CD14-positive monocyte (primary cell): ENCODE measurements at places on chromosomes 7 and 10.

- DNase-seq: no peak
- H3K4me3 ChIP-seq: no peak overlapping the region
- H3K36me3 ChIP-seq: no peaks in the 10 kb centered on the region
- H3K27ac ChIP-seq: no peak overlapping the region
- no peaks in the 10 kb centered on the region for H3K27me3 ChIP-seq
Observed at GRCh38 chr7:70790215-70791073, 341.5 kb upstream of the GALNT17 start.

DNA sequence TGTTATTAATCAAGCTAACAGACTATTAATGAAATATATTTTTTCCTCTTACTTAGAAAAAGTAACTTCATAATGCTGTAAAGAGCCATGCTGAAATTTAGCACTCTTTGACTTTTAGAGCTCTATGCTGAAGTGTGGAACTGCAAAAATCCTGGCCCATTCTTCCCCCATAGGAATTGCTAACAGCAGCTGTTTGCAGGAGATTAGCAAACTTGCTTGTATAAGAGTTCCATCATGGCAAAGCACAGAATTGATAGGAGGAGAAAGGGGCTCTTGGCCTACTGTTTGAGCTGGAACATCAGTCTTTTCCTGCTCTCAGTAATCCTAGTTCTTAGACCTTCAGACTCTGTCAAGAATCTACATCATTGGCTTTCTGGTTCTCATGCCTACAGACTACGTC is 18.3 kb upstream of the GNAT3 start:
- no peaks in the 10 kb centered on the region for H3K4me1 ChIP-seq
- H3K36me3 ChIP-seq: no peaks in the 10 kb centered on the region
- no peaks in the 10 kb centered on the region for H3K27me3 ChIP-seq
- H3K27ac ChIP-seq: no peak overlapping the region
- DNase-seq: no peak
- no peak overlapping the region for H3K4me3 ChIP-seq

DNA sequence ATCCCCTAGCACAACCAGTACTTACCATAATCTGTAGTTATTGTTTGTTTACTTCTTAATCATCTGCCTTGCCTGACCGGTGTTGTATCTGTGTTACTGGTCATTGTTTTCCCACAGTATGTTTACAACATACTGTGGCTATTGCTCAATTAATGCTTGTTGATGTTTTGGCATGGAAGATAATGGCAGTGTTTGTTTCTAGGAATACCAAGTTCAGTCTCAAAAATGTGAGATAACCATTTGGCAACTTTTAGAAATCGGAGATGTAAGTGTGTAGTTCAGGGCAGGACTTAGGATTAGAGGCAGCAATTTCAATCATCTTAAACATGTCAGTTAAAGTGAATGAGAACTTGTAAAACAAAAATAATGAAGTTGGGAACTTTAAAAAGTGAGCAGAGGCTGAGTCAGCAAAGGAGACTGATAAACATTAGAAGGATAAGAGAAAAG is 8.2 kb downstream of the MINDY3 start:
- no peak overlapping the region for H3K27ac ChIP-seq
- no peaks in the 10 kb centered on the region for H3K27me3 ChIP-seq
- H3K4me3 ChIP-seq: no peak overlapping the region
- H3K36me3 ChIP-seq: peaks cover 32% of the 10 kb centered on the region
- no peak for DNase-seq

- no peaks in the 10 kb centered on the region for H3K27me3 ChIP-seq
- H3K4me3 ChIP-seq: no peak overlapping the region
Observed at GRCh38 chr10:122802282-122802681, 43.4 kb downstream of the CUZD1 start.

- H3K4me3 ChIP-seq: no peak overlapping the region
- no peak overlapping the region for H3K27ac ChIP-seq
- peaks cover 10% of the 10 kb centered on the region for H3K4me1 ChIP-seq
- no peaks in the 10 kb centered on the region for H3K36me3 ChIP-seq
Observed at GRCh38 chr7:70698219-70698832, 433.6 kb upstream of the GALNT17 start.

GRCh38 chr10:42753507-42754154 is 29.0 kb upstream of the BMS1 start:
- H3K27me3 ChIP-seq: peaks cover 41% of the 10 kb centered on the region
- H3K27ac ChIP-seq: no peak overlapping the region
- peak overlapping the region; percentile 69 for H3K4me3 ChIP-seq
- no peak for DNase-seq
- peaks cover 14% of the 10 kb centered on the region for H3K4me1 ChIP-seq
- H3K36me3 ChIP-seq: no peaks in the 10 kb centered on the region

GRCh38 chr7:25950488-25951413 is 201.2 kb upstream of the NFE2L3 start:
- peak overlapping the region; percentile 44 for H3K4me3 ChIP-seq
- no peak overlapping the region for H3K27ac ChIP-seq
- peaks cover 22% of the 10 kb centered on the region for H3K4me1 ChIP-seq

DNA sequence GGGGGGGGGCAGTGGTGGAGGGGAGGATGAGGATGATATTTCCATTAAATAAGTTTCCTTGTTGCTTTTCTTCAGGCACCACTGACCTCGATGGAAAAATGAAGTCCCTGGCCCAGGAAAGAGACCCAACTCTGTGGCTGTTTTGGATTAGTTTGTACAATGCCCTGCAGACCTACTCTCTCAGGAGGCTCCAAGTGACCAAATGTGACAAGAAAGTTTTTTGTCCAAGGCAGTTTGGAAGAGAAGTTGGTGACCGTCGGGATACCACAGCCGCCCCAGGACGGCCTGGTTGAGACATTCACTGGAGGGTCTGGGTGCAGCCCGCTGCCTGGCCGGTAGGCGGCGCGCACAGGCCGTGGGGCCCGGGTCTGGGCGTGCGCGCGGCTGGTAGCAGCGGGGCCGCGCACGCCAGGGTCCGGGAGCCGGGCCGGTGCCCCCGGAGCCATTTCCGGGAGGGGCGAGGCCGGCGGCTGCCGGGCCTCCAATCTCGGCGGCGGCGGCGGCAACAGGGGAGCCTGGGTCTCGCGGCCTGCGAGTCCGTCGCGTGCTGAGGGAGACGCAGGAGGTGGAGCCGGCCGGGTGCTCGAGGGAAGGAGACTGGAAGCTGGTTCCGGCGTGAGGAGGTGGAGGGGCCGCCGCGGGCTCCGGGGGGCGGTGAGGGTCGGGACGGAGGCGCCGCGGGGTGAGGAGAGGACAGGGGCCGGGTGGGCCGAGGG is at the start of gene SGPL1:
SGPL1 (plus strand) TSS at position 445 of the 716 bp plus-strand sequence. CDS start 906 bp downstream, outside the sequence.
- H3K4me3 ChIP-seq: peak within 1 kb of the TSS; percentile 80
- H3K27ac ChIP-seq: peak within 1 kb of the TSS; percentile 86
- peaks cover 13% of the 10 kb centered on the region for H3K4me1 ChIP-seq
- no peaks in the 10 kb centered on the region for H3K36me3 ChIP-seq
- DNase-seq: peak; percentile 69

GRCh38 chr10:3548076-3548475 is 236.9 kb downstream of the KLF6 start:
- H3K27ac ChIP-seq: no peak overlapping the region
- H3K4me3 ChIP-seq: no peak overlapping the region
- DNase-seq: no peak
- no peaks in the 10 kb centered on the region for H3K4me1 ChIP-seq
- no peaks in the 10 kb centered on the region for H3K36me3 ChIP-seq

DNA sequence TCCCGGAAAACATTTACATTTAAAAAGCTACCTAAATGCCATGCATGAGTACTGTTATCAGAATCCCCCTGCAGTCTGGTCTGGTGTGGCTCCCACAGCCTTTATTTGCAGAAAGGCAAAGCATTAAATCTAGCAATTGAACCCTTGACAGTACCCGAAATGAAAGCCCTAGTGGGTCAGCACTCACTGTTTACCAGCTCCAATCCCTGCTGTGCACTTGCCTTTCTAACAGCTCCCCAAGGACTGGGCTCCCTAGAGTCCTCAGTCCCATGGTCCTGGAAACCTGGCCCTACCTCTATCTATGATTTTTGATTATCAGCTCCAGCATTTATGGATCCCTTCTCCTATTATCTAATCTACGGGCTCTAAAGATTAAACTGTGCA is 1.9 kb upstream of the MACC1 start:
- no peaks in the 10 kb centered on the region for H3K36me3 ChIP-seq
- peak overlapping the region; percentile 99 for H3K27ac ChIP-seq
- no peaks in the 10 kb centered on the region for H3K27me3 ChIP-seq
- DNase-seq: no peak

- H3K36me3 ChIP-seq: no peaks in the 10 kb centered on the region
- H3K4me1 ChIP-seq: no peaks in the 10 kb centered on the region
- no peak overlapping the region for H3K27ac ChIP-seq
- no peak for DNase-seq
- no peak overlapping the region for H3K4me3 ChIP-seq
Observed at GRCh38 chr7:45221896-45222604, 64.5 kb downstream of the RAMP3 start.

DNA sequence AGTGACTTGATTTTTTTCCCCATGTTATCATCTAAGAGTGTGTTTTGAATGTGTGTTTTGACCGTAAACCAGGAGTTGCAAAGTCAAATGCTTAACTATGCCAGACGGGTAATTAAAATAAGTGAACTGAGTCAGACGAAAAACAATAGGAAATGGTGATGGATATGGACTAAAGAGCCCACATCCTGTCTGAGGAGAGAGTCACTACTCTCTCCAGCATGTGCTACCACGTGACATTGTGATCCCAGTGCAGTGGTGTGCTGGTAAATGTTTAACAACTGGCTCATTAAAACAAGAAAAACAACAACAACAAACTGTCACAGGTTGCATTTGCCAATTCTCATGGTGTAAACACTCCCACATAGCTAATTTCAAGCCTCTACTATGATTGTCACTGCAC is 164.3 kb downstream of the SUGCT start:
- H3K27ac ChIP-seq: no peak overlapping the region
- H3K36me3 ChIP-seq: no peaks in the 10 kb centered on the region
- DNase-seq: no peak
- no peak overlapping the region for H3K4me3 ChIP-seq
- no peaks in the 10 kb centered on the region for H3K27me3 ChIP-seq

DNA sequence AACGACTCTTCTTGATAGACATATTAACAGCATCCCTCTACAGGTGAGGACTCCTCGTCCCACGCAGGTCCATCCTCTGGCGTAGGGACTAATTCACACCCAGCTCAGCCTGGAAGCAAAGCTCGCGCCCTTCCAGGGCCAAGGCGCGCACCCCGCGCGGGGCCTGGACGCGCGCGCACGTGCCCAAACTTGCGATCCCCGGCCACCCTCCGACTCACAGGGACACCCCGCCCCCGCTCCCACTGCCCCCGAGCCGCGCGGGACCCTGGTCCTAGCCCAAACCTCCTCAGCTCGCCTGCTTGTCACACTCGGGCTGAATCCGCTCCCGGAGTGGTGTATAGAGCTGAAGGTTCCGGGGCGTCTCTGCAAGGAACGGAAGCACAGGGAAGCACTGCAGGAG is 76.9 kb downstream of the ZNF248 start:
- H3K36me3 ChIP-seq: no peaks in the 10 kb centered on the region
- no peaks in the 10 kb centered on the region for H3K27me3 ChIP-seq
- no peak for DNase-seq
- H3K27ac ChIP-seq: no peak overlapping the region
- H3K4me3 ChIP-seq: no peak overlapping the region

DNA sequence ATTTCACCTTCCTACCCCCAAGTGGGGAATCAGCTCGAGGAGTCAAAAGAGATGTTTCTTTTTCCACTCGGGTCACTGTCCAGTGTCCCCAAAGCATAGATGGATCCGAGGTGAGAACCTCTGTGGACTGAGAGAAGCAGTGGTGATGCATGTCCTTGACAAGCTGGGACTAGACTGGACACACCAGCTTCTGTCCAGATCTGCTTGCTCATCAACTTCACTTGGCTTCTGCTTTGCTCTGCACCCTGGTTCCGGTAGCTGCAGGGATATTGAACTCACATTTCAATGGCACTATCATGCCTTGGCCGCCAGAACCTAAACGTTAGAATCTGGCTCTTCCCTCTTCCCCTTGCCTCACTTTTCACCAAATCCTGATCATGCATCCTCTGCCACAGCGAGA is 50.3 kb upstream of the CXCL12 start:
- H3K4me1 ChIP-seq: peaks cover 34% of the 10 kb centered on the region
- no peak for DNase-seq
- H3K27ac ChIP-seq: no peak overlapping the region
- no peaks in the 10 kb centered on the region for H3K36me3 ChIP-seq
- H3K4me3 ChIP-seq: no peak overlapping the region

DNA sequence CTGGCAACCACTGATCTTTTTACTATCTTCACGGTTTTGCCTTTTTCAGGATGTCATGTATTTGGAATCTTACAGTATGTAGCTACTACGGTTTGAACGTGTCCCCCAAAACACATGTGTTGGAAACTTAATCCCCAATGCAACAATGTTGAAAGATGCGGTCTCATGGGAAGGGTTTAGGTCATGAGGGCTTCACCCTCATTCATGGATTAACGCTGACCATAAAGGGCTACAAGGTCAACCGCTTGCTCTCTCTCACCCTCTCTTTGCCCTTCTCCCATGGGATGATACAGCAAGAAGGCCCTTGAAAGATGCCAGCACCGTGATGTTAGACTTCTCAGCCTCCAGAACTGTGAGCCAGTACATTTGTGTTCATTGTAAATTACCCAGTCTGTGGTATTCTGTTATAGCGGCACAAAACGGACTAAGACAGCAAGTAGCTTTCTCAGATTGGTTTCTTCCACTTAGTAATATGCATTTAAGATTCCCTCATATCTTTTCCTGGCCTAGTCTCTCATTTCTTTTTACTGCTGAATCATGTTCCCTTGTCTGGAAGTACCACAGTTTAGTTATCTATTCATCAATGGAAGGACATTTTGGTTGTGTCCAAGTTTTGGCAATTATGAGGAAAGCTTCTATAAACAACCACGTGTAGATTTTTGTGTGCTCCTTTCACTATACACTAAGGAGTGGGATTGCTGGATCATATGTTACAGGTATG is 3.0 kb upstream of the CRYGN start:
- peaks cover 5% of the 10 kb centered on the region for H3K27me3 ChIP-seq
- H3K4me1 ChIP-seq: peaks cover 13% of the 10 kb centered on the region
- H3K27ac ChIP-seq: no peak overlapping the region
- DNase-seq: no peak
- H3K36me3 ChIP-seq: no peaks in the 10 kb centered on the region
- no peak overlapping the region for H3K4me3 ChIP-seq
